LNCaP clone FGC (cell line): ENCODE measurements at places on chromosomes 12 and 14.

DNA sequence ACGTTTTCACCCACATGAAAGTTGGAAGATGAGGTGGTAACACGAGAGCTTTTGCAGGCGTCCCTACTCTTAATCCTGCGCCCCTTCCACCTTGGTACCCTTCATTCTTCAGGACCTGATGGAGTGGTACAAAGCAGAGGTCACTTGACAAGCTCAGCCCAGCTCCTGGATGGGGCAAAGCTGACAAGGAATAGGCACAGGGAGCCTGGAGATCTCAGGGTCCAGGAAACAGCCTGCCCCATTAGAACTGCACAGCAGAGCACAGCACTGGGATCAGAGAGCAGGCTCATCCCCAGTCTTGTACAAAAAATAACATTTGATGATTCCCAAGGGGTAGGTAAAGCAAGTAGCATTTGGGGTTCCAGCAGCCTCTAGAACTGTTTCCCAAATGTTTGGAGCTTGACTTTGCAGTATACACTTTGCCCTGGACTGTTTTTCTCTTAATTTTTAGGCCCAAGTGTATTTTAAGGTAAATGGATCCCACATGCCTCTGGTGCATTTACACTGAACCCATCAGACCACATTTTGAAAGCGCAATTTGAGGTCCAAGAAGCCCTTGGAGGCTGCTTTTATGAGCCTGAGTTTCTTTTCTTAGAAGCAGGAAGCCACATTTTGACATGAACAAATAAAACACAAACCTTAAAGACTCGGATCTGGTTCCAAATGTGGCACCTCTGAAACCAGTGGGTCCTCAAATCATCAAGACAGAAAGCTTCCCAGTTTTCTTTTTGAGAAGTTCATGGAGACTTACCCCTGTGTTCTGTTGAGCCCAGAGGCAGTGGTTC is 633 bp downstream of the TC2N start:
- no peak for DNase-seq

- no peak for DNase-seq
These were observed 2.9 kb downstream of the SLC15A4 start for GRCh38 chr12:128820723-128821432.

DNA sequence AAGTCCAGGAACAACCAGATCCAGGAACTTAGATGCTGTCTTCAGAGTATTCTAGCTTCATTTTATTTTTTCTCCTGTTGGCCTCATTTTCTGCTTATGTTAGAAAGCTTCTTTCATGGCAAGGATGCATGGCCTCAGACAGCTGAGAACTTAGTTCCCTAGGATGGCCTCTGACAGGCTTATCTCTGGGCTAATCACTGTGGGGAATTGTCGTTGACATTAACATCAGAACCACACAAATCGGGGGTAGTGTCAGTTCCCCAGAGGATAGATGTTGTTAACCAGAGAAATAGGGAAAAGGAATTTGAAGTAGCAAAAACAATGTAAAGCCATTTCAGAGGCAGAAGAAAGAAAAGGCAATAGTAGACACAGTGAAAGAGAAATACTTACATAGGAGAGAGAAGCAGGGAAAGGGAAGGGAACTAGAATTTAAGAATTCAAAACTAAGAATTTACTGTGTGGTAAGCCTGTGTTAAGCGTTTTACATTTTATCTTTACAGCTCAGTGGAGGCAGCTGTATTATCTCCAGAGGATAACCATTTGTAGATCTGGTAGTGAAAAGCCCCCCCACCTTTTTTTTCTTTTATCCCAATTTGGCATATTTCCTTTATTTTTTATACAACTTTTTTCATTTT is 21.8 kb downstream of the FUT8 start:
- DNase-seq = no peak

- DNase-seq = no peak
These were observed 8.5 kb downstream of the STXBP6 start for GRCh38 chr14:25041484-25041883.

GRCh38 chr12:53048033-53048779 is 1.7 kb upstream of the TNS2 start:
- DNase-seq = no peak

DNA sequence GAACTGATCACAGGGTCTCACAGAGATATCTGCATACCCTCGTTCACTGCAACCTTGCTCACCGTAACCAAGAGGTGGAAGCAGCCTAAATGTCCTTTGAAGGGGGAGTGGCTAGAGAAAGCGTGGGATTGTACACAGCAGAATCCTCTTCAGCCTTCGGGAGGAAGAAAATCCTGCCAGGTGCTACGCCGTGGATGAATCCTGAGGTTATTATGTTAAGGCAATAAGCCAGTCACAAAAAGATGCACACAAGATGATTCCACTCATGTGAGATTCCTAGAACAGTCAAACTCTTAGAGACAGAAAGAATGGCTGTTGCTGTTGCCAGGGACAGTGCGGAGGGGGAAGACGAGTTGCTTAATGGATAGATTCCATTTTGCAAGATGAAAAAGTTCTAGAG is 39.6 kb upstream of the SFSWAP start:
- no peak for DNase-seq

DNA sequence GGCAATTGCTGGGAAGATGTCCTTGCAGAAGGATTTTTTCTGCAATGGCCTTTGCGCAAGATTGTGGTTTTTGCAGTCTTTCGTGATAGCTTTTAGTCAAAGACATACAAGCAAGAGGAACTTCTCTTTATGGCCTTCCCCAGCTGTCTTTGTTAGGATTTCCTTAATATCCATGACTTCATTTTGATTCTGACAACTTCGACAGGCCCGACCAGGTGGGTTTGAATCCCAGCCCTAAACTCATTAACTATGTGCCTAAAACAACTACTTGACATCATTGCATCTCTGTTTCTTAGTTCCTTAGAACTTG is 13.3 kb upstream of the VRK1 start:
- DNase-seq = no peak

GRCh38 chr12:62484233-62484632 is 17.6 kb downstream of the MON2 start:
- DNase-seq = no peak

DNA sequence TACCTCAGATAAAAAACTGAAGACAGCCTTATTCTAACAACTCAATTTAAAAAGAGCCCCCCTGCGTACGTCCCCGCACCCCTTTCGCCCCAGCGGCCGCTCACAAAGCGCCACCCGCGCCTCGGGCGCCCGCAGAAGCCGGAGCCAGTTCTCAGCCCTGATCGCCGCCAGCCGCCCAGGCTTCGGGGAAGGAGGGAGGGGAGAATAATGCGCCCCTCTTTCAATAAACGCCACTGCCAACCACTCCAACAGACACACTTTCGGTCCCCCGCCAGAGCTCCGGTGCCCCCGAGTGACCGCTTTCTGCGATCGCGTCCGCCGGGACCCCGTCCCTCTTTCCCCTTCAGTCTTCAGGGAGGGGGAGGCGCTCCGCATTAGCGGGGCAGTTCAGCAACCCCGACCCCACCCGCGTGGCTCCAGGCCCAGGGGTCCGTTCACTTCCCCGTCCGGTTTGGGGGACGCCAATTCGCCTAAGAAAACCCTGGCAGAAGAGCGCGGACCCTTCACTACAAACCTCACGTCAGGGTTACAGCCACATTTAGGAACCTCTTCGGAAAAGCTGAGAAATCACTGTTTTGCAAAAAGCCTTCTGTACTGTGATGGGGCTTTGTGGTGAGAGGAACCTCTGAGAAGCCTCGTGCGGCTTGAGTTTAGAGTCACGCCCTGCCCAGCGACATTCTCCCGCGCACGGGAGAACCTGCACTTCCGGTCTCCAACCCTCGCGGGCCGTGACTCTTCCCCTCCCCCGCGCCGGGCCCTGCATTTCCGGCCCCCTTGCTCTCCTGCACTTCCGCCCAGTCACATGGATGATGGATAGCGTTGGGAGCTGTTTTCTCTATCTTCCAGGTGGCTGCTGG is 18.7 kb downstream of the FOXG1 start:
- DNase-seq = no peak

DNA sequence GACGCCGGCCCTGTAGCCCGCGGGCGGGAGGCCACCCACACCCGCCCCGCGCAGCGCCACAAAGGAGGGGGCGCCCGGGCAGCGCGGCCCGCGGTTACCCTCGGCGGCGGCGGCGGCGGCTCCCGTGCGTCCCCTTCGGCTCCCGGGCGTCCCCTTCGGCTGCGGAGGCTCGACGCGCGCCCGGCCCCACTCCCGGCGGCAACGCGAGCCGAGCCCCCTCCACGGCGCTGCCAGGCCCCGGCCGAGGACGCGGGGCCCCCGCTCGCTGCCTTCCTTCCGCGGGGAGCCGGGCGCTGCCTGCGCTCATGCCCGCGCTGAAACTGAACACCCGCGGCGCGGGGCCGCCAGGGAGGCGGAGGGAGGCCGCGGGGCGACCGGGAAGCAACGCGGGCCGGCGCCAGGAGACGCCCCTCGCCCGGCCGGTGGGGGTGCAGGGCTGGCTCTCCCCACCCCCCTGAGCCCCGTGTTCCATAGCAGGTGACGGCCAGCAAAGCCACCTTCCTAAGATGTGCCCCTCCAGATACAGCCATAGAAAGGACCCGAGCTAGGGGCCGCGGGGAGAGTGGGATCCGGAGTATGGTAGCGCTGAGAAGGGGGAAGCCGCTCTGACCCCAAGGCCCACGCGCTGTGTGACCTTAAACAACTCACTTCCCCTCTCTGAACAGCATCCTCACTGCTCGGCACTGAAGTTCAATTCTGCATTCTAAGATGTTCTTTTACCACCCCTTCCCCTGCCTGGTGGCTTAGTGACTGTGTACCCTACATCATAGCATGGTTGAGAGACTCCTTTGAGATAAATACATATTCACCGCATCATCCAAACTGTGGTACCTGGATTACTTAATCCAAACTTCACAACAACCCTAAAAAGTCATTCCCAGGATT is 42.8 kb downstream of the KDM2B start:
- no peak for DNase-seq

DNA sequence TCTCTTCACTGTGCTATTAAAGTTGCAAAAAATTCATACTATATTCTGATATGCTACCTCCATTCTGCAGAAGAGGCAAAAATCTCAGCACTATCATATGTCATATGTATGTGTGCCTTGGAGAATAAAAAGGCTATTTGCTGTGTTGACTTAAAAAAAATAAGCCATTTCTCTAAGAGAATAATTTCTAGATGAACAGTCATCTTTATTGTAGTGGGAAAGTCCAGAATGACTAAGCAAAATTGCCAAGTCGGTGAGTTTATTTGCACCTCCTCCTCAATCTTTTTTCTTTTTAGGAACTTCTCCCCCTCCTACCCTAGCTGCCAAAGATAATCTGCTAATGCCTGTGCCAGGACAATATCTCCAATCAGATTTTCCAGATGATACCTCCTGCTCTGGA is 353.8 kb upstream of the FAR2 start:
- DNase-seq = no peak

DNA sequence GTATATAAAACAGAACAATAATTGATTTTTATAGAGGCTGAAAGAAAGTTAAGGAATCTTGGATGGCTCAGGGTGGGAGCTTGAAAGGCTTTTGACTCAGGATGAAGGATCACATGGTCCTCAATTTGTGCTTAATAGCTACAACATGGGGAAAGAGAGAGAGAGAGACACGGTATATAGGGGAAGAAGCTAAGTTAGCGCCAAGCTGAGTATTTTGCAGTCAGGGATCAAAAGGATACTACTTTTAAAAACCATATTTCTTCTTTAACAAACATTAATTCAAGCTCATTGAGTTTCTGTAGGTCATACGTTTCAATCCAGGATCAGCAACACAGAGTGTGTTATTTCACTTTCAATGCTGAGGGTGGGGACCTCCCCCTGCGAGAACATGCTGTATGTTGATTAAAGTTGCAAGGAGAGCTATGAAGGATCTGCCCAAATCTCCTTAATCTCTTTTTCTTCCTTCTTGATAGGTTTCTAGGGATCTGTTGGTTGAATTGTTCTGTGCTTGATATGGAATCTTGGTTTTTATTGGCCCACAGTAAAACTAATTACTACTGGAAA is 133.1 kb upstream of the NUDT4 start:
- DNase-seq = no peak

DNA sequence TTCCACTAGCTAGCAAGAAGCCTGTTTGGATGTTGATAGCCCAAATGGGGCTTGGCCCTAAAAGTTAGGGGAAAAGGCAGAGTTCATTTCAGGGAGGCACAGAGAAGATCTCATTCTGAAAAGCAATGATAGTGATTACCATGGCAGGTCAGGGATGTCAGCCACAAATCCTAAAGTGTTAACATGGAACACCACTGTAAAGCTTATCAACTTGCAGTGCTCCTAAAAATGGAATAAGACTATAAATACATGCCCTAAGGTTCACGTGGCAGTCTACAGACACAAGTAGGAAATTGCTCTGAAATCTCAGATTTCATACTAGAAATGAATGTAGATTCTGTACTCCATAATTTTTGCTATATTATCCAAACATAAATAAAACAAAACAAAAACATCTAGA is 280.0 kb upstream of the E2F7 start:
- no peak for DNase-seq

GRCh38 chr14:37584211-37585100 is 10.6 kb downstream of the FOXA1 start:
- no peak for DNase-seq

GRCh38 chr14:30558675-30559555 is at the start of gene G2E3:
Gene G2E3, plus strand, starts transcription at chr14:30559158. Its CDS starts 21,922 bp downstream, at chr14:30581080.
- DNase-seq = peak; percentile 69

GRCh38 chr12:132244724-132245295 is 84.6 kb downstream of the GALNT9 start:
- no peak for DNase-seq

DNA sequence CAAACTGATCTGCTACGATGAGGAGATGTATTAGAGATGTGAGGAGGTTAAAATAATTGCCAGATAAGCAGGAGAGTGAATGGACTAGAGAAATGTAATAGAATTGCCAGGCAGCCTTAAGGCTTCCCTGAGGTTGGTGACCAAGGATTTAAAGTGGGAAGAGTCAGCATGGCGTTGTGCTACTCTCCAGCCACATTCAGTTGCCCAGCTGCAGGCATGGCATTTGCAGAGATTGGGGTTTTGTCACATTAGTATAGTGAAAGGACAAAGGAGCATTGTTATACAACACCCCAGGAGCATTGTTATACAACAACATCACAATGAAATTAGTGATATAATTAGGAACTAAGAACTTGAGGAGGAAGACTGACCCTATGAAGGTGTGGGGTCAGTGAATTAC is 31.7 kb downstream of the MARK3 start:
- no peak for DNase-seq

DNA sequence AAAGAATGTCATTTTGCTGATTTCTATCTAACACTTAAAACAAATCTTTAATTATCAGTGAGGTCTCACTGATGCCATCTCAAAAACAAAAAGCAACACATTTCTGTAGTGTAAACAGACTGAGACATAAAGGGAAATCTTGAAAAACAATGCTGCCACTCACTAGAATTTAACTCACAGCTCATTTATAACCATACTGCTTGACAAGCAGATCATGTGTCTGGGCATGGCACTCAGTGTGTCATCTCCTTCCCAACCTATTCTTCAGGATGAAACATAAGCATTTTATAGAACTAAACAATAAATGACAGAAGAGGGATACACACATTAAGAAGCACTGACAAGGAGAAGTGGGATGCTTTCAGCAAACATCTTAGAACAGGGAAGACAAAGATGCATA is 22.4 kb downstream of the ATF7 start:
- DNase-seq = no peak

- DNase-seq = no peak
These were observed 312.8 kb upstream of the FKBP4 start for GRCh38 chr12:2481951-2482350.
